ENCODE measurements at places on chromosomes 16 and 17.

DNA sequence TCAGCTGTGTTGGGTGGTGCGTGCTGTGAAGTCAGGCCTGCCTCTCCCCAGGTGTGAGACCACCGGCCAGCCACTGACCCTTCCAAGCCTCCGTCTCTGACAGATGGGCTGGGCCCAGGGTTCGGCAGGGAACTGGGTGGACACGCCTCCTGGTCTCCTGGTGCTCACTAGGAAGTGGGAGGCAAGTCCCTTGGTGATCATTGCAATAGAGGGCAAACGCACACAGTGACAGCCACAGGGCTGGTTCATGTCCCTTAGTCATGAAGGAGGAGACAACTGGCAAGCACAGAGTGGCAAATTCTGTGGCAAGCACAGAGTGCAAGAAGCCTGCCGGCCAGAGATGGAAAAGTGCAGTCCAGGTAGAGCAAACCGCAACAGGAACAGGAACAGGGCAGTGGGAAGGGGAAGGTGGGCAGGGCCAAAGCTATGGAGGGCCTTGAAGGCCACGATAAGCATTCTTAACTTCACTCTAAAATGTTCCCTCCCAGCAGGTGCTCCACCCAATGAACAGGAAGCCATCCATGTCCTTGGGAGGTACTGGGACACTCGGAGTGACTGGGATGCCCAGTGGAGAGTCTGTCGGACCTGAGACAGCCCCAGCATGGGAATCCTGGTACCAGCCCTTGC is 21.9 kb downstream of the USP7 start:
- DNase-seq, result no peak

DNA sequence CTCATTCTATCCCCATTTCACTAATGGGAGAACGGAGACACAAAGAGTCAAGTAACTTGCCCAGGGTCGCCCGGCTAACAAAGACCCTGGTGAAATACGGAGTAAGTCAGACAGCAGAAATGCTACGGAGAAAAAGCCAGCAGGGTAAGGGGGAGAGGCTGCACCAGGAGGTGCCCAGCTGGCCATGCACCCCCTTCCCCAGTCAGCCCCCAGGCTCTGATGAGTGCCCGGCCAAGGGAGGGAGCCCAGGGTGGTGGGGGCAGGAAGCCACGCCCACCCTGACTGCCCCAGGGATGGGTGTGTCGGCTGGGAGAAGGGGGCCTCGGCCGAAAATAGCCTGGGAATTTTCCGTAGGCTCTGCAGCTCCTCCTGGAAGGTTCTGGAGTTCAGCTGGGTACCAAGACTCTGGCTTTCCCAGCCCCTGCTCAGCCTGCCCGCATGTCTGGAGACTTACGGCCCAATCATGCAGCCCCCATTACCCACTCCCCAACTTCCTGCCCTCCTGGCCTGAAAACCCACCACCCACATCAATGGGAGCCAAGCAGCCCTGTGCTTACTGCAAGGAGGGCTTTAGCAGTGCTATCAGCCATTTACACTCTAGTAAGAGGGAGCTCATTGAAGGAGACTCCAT is 4.2 kb downstream of the CARHSP1 start:
- DNase-seq, result no peak

DNA sequence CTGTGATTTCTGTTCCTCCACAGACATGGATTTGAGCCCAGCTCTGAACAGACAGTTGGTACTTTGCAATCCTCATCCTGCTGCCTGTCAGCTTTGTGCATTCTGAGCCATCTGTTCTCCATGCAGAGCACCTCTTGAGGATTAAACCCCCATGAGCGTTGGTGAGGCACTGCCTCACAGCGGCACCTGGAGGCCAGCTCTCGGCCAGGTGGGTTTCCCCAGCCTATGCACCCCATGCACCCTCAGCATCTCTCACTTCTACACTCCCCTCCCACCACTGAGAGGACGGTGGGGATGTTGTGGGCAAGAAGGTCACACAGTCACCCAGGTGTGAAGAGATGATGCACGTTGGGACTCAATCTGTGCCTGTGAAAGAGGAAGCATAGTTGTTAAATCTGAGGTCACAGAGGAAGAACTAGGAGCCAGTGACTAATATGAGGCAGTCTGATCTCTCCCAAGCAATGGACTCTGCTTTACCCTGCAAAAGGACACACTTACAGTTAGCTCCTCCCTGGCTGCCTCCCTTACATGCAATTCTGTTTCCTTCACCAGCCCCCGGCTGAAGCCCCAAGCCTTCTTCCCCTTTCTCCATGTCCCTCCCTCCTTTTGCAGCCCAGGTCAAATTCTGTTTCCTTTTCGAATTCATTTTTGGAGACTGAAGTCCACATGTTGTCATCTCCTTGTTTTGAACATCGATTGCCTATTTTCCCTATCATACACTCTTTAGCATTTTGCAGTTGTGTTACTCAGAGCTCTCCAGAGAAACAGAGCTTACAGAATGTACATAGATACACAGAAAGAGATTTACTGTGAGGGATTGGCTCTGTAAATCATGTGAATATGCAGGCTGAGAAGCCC is 58.5 kb downstream of the HS3ST3B1 start:
- DNase-seq, result no peak

DNA sequence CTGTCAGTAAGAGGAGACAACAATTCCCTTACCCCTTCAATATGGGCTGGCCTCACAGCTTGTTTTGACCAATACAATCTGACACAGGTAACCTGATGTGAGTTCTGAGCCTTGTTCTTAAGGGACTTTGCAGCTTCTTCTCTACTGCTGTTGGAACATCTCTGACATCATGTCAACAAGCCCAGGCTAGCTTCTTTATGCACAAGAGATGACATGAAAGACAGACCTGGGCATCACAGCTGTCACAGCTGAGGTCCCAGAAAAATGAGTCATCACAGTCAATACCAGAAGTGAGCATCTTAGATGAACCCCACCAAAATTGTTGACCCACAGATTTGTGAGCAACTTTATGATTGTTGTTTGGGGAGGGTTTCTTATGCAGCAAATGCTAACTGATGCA is 431.7 kb upstream of the PSMD7 start:
- DNase-seq, result no peak

- DNase-seq, result peak; percentile 17
Observed at GRCh38 chr17:82848022-82848592, 8.3 kb upstream of the ZNF750 start.

GRCh38 chr17:924711-925475 is 54.7 kb downstream of the NXN start:
- DNase-seq, result no peak

- no peak for DNase-seq
Observed at GRCh38 chr17:4187076-4187475, 44.1 kb downstream of the CYB5D2 start.

DNA sequence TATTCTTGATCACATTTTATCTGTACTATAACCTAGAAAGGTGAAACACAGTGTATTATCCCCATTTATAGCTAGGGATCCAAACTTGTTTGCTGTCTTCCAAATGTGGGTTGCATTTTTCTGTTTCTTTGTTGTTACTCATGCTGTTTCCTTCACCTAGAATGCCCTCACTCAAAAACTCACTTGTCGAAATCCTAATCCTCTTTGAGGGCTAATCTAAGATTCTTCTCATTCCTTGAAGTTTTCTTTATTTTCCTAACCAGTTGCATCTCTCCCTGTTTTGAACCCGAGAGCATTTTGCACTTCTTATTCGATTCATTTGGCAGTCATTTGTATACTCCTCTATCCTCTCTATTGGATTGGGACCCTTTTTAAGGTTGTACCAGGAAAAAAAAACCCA is 9.6 kb downstream of the CALCOCO2 start:
- DNase-seq, result no peak

DNA sequence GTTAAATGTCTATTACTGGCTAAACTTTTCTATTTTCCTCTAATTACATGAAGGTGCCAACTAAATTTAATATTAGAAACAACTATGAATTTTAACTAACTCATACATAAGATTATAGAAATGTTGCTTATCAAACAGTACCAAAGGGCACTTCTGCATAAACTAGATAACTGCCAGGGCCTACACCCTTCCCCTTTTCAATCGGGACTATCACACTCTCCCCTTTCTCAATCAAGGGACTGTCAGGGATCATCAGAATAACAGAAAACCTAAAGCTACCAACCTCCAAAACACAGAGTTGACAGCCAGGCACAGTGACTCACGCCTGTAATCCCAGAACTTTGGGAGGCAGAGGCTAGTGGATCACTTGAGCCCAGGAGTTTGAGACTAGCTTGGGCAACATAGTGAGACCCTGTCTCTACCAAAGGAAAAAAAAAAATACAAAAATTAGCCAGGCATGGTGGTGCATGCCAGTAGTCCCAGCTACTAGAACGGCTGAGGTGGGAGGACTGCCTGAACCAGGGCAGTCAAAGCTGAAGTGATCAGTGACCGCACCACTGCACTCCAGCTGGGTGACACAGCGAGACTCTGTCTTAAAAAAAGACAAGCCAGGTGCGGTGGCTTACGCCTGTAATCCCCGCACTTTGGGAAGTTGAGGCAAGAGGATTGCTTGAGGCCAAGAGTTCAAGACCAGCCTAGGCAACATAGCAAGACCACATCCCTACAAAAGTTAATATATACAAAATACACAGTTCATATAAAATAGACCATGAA is 3.2 kb upstream of the PHLPP2 start:
- no peak for DNase-seq

- no peak for DNase-seq
Observed at GRCh38 chr16:86261379-86261778, 248.9 kb upstream of the FOXF1 start.

- no peak for DNase-seq
Observed at GRCh38 chr16:11250786-11251524, 5.0 kb downstream of the SOCS1 start.

GRCh38 chr16:85948138-85948509 is 49.2 kb downstream of the IRF8 start:
- no peak for DNase-seq

DNA sequence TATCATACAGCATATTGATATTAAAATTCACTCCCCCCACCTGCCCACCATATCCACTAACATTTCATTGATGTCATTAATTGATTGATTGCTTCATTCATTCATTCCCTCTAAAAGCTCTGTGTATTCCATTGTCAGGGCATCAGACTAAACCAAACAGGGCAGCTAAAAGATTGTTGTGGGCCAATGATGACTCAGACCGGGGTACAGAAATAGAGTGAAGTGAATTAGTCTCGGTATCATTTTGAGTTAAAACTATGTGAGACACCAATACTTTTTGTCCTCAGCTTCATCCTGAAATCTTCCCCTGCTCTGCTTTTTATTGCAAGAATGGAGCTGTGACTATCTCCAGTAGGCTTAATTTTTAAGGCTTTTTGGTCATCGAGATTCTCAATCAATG is 868.3 kb downstream of the CDH11 start:
- no peak for DNase-seq

DNA sequence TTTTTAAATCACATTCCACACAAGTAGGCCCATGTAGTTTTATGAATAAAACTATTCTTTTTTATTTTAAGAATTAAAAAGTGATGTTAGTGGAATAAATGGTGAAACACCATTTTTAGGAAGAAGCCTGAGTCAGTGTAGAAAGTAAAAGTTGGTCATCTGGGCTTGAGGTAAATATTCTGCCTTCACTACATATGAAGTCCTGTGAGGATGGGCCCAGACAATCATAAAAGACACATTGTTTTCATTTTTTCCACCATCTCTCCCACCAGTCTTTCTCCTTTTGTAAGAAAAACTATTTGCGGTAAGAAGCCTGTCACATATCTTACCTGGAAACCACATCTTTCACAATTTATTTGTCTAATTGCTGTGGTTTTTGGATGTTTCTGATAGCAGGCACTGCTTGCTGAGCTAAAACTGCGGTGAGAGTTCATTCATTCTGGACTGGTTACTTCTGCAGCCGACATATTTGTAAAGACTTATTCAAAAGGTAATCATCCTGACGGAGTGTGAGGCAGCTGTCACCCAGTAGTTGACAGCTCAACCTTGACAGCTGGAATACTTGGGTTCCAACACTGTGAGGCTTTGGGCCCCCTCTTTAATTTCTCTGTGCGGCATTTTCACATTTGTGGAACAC is 10.6 kb upstream of the RFFL start:
- no peak for DNase-seq

- DNase-seq, result no peak
Observed at GRCh38 chr16:16073891-16074881, 124.8 kb downstream of the ABCC1 start.

- no peak for DNase-seq
Observed at GRCh38 chr17:59778996-59779395, 71.5 kb downstream of the VMP1 start.

DNA sequence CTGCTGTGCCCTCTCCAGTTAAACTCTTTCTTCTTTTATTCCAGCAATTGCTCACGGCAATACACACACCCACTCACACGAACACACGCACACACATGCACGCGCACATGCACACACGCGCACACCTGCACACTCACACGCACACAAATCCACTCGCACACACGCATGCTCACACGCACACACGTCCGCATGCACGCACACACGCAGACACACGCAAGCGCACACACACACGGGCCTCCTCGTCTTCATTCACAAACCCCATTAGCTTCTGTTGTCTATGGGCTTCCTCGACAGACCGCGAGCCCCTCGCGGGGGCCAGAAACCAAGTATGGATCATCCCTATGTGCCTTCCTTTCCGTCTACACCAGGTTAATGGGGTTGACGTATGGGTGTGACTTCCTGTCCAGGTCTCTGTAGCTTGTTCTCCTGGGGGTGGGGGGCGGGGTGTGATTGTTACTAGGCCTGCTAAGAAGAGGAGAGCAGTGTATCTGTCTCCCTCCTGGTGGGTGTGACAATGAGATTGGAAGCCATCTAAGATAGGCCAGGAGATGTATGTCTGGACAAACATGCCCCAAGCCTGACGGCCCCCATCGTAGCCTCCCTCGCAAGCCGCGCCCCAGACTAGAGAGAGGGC is 670 bp upstream of the CTF1 start:
- no peak for DNase-seq

- DNase-seq, result no peak
Observed at GRCh38 chr17:82334622-82335394, 1.2 kb upstream of the SECTM1 start.

DNA sequence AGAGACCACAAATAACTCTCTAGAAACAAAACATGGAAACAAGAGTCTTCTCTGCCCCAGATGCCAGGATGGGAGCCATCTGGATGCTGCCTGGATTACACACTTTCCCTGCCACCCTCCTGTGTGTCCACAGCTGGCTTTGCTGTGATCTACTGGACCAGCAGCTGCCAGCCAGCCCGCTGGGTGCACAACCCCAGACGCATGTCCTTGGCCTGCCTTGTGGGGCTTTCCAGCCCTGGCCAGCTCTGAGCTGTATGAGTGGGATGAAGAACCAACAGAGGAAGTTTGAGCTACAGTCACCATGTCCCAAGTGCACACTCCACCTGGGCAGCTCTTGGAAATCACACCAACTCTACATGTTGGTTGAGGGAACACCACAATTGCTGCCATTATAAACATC is 57.0 kb upstream of the TNRC6C start:
- no peak for DNase-seq

All from stimulated activated CD4-positive, alpha-beta T cell treated with anti-CD3 and anti-CD28 coated beads, Interleukin-12 subunit alpha, Interleukin-12 subunit beta, amount 100 ng/mL, for 4 hours (primary cell).